Fibroblast of the aortic adventitia (primary cell): ENCODE measurements at places on chromosomes 7 and 10.
A peak's percentile ranks its signal among the peaks of the same experiment; 100 is the strongest.

DNA sequence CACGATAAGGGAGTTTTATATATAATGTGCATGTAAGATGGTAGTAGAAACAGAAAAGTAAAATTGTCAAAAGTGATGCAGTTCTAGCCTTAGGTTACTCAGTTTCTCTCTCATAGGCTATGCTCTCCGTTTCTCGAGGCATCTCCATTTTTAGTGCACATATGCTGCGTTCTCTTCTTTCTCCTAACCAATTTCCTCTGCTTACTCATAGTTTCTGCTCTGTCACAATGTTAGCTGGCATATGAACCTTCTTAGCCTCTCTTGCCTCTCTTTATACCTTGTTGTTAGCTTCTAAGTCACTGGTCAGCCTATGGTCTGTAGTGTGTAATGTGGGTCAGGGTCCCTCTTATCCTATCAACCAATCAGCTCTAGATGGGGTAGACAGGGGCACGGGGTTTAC lies 280.6 kb upstream of the ETV1 start:
- DNase-seq = no peak

GRCh38 chr7:158043551-158044481 lies 543.8 kb downstream of the PTPRN2 start:
- DNase-seq = no peak

DNA sequence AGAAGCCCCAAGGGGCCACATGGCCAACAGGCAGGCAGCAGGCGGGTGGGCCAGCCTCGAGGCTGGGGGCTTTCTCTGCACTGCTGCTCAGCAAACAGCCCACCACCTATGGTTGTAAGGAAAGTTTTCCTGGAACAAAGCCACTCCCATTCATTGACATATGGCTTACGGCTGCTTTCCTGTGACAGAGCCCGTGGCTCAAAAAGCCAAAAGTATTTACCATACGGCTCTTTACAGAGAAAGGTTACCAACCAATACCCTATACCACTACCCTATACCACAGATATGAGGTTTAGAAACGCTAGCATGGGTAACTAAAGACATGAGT lies 152.7 kb downstream of the MAD1L1 start:
- no peak for DNase-seq

GRCh38 chr7:105470090-105470489 lies 52.0 kb downstream of the PUS7 start:
- no peak for DNase-seq

DNA sequence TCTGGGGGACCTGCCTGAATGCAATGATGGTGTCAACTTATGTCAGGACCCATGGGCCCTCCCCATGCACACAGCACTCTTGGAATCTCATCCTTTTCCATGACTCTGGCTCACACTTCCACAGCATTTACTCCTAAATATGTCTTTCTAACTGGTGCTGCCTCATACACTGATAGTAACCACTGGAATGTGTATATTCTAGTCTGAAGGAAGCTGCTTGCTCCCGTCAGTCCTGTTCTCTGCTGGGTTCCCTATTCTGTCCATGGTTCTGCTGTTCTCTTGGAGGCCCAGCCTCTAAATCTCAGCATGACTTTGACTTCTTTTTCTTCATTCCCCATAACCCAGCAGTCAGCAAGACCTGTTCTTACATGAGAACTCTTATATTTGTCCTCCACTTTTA lies 1055.1 kb downstream of the KCNMA1 start:
- DNase-seq = peak; percentile 18

DNA sequence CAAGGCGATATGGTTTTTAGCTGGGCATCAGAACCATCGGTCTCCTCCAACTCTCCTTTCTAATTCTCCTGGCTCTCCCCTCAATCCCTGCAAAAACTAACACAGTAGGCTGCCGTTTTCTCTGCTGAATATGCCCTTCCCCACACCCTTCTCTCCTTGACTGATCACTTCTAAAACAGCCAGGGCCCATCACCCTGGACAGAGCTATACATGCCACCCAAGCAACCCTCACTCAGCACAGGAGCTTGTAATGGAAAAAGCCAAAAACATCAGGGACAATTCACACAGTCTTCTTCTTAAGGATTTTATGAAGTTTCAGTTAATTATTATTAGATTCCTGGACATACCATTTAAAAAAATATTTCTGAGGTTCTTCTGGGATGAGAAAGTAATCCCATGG lies 61.5 kb downstream of the PIK3AP1 start:
- no peak for DNase-seq

GRCh38 chr10:96587264-96588059 lies 650 bp upstream of the TM9SF3 start:
- DNase-seq = peak; percentile 86

GRCh38 chr7:56091591-56091990 lies 1.2 kb downstream of the PHKG1 start:
- DNase-seq = peak; percentile 68

DNA sequence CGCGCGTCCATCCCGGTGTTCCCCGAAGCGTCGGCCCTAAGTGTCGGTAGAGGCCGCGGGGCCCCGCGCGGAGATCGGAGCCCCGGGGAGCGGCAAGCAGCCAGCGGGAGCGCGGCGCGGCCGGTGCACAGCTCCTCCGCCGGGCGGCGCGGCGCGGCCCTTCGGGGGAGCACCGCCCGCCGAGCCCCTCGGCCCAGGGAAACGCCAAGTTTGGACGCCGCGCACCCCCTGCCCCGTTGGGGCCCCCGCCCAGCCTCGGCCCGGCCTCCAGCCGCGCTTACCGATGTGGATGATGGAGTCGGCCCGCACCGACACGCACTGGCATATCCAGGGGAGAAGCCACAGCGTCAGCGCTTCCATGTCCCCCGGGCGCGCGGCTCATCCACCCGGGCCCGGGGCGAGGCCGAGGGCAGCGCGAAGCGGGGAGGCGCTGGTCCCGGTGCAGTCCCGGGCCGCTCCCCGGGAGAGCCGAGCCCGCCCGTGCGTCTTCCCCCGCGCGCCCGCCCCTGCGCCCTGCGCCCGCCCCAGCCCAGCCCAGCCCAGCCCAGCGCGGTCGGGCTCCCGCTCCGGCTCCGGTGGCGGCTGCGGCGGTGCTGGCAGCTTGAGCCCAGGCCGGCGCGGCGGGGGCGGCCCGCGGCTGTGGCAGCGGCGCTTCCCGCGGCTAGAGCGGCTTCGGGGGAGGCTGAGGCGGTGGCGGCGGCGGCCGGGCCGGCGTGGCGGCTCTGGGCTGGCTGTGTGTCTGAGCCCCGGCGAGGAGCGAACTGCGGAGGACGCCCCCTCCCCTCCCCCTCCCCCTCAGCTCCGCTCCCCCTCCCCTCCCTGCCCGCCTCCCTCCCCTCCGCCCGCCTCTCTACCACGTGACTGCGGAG lies at the start of gene GRID1:
Gene GRID1, minus strand, starts transcription at position 763 of the 869 bp plus-strand sequence.
- no peak for DNase-seq

DNA sequence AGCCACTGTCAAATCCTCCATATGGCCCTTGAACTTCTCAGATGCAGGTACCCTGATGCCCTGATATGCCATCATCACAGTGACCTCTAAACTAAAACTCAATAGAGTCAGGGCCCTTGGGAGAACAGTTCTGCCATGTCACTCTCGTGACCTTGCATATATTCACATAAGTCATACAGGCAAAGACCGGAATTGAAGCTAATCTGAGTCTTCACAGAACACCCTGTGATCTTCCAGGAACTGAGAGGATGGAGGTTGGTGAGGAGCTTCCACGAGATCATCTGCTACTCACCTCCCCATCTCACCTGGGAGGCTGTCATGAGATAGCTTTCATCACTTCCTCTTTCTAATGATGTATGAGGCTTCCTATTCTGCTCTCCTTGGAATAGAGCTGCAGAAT lies 228.7 kb upstream of the CCDC6 start:
- no peak for DNase-seq

GRCh38 chr10:56481521-56482091 lies 120.5 kb upstream of the ZWINT start:
- DNase-seq = no peak

DNA sequence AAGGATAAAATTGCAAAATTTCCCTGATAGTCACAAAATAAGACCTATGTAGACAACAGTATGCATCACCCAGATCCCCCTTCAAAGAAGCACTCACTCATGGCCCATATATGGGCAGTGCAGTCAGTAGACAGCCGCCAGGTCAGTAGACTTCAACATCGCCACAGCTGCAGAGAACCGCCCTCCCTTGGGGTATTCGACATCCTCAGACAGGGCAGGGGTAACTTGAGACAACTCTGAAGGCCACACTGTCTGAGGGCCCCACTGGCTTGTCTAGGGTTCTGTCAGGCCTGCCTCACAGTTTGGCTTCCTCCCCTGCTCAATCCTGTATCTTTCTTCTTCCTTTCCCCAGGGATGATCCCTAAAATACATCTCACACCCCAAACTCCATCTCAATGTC lies 172.3 kb downstream of the IMMP2L start:
- no peak for DNase-seq

DNA sequence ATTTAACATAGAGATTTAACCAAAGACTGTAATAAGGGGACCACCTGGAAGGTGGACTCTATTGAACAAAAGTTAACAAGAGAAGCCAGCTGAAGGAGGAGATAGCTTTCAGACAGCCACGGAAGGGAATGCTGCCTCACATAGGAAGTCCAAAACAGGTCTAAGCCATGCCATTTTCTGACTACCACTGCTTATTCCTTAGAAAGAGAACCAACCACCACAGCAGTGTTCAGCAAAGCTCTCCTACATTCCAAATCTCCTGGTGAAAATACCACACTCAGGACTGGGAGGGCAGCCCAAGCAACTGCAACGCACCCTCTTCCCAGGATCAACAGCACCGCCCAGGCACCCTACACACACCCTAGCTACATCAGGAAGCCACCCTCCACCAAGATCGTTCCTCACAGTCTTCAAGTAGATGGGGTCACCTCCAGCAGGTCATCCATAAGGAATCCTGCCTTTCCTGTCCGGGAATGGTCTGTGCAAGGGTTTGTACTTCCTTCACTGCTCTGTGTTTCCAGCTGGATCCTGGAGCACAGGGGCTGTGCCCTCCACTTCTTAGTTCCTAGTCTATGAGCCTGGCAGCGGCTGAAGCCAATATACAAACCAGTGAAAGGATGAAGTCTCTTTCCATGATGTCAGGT lies 2.5 kb downstream of the KIAA1549 start:
- DNase-seq = no peak

DNA sequence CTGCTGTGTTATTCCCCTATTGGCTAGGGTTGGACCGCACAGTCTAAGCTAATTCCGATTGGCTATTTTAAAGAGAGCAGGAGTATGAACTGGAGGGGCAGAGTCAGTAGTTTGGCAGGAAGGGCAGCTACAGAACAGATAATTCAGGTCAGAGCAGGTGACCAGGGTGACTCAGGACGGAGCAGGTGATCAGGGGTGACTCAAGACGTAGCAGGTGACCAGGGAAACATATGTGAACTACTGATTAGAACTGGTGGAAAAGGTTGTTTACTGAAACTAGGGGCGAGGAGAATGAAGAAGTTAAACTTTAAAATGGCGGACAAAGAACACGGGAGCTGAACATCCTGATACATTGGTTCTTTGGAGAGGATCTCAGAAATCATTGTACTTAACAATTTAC lies 102.3 kb downstream of the CCDC7 start:
- DNase-seq = no peak

GRCh38 chr10:34505338-34505737 lies 309.8 kb downstream of the PARD3 start:
- no peak for DNase-seq
